ENCODE measurements at places on chromosomes 1 and 21. TPM values are rescaled to one million over a fixed set of nuclear protein-coding genes. Genes with fewer than 3 reads are reported as not detected.
A peak's percentile ranks its signal among the peaks of the same experiment; 100 is the strongest.

DNA sequence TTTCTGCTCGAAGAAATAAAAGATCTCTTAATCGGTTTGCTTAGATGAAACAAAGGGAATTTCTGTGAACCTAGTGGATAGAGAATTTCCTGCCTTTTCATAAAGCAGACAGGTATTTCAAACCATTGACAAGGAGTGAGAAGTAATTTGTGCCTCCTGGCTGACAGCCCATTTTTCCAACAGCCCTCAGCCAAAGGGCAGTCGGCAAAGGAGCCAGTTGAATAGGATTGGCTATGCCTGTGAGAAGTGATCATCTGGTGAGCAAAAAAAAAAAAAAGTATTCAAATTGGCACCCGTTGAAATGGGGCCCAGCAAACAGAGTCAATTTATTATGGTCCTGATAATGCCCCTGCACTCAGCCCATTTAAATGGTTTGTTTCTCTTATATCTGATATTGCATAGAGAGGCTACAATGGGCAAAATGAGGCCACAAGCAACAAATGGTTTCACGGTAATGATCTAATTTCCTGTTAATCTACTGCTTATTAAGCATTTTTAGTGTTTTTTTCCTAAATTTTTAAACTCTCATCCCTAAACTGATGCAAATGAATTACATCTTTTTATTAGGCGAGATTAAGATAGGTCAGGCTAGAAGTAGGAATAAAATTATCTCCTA lies 477.5 kb downstream of the NUF2 start:
- DNase-seq: no peak

DNA sequence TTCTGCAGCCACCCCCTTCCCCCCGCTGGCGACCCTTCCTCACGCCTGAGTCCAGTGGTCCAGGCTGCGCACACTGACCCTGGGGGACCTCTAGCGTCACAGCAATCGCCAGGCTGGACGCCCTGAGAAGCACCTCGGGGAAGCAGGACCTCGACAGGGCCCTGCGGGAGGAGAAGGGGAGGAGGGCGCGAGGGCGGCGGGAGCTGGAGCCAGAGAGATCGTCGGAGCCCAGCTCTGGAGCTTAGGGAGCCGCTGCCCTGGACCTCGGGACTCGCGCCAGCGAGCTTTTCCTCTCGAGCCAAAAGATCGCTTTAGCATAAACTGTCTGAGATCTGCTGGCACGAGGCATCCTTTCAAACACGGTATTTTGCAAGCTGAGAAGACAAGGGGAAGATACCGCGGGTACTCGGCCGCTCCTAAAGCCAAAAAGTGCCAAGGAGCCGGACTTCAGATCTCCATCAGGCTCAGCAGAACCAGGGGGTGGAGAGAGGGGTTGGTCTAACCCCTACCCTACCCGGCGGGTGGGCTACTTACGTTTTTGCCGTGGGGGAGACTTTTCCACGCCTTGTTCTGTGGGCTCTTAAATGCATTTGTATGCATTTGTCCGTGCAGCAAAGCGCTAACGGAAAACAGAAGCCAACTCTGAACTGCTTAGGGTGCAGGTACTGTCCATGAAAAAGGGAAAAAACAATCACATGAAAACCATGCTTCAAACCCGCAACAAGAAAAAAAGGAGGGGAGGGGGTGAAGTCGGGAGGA lies 586 bp downstream of the COL24A1 start:
- DNase-seq: peak; percentile 69

DNA sequence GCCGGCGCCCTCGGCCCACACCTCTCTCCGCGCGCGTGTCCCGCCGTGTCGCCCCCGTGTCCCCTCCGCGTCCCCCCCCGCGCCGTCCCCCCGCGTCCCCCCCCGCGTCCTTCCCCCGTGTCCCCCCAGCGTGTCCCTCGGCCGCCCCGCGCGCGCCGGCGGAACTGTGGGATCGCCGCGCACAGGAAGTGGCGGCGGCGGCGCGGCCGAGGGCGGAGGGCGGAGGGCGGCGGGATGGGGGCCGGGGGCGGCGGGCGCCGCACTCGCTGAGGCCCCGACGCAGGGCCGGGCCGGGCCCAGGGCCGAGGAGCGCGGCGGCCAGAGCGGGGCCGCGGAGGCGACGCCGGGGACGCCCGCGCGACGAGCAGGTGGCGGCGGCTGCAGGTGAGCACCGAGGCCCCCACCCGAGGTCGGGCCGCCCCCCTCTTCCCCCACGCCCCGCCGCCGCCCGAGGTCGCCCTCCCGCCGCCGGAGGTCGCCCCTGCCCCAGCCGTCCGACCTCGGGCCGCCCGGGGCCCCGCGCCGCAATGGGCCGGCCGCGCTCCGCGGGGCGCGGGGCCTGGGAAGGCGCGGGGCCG lies at the start of gene AGPAT3:
AGPAT3 (plus strand) TSS at position 262 of the 578 bp plus-strand sequence. CDS start 94,459 bp downstream, outside the sequence.
- peak; percentile 71 for DNase-seq

Gene TFF2
- total RNA-seq: not detected

Gene CHI3L1
- 7.4 TPM for total RNA-seq

Data from cardiac septum (tissue), 1 donor.